ENCODE measurements at places on chromosomes 4 and X.

GRCh38 chr4:182880387-182881356 is 36.5 kb downstream of the DCTD start:
- DNase-seq = peak; percentile 73

- DNase-seq = no peak
These were observed 106.0 kb downstream of the ADRA2C start for GRCh38 chr4:3871881-3872833.

DNA sequence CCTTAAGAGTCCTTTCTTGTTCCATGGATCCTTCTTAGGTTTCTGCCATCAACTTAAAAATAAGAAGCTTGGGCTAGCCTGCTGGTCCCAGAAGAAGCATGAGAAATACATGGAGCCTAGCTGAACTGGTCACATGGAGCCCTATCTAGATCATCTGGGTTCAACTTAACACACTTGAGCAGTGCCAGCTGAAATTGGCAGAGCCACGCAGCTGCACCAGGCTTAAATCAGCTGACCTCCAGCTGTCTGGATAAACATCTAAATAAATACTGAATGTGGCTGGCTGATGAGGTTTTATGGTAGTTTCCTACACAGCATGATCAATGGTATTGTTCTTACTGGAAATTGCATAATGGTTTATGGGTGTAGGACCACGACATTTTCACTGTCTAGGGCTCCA is 598.4 kb upstream of the FAM241A start:
- no peak for DNase-seq

- DNase-seq = no peak
These were observed 62.0 kb upstream of the TLR2 start for GRCh38 chr4:153622093-153622492.

DNA sequence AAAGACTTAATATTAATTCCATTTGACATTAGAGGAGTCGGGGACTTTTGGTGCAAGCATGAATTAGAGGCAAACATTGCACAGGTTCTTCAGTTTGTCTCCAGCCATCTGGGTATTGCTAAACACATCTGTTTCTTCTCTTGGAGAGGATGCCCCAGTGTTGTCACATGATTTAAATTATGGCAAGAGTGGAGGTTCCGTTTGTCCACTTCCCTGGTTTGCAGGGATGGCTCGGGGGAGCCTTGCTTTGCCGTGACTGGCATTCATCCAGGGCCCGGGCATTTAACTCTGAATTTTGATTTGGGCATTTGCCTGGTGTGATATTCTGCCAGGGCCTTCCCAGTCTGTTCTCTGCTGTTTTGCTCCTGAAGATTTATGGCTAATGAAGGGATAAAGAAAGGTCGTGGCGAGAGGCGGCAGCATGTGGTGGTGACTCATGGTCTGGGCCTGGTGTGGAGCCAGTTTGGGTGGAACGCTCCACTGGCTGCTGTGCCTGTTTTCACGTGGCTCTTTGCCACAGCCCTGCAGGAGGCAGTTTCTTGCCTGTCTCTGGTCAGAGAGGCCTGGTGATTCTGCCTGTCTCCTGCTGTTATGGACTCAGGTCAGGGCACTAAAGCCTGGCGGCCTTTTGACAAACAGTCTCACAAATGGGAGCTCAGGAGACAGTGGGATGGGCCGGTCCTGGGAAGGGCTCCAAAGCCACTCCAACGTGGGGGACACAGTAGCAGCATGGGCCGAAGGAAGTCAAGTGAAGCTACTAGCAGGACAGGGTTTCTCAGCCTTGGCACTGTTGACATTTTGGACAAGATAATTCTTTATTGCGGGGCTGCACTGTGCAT is 99.4 kb upstream of the PGRMC2 start:
- DNase-seq = peak; percentile 88

DNA sequence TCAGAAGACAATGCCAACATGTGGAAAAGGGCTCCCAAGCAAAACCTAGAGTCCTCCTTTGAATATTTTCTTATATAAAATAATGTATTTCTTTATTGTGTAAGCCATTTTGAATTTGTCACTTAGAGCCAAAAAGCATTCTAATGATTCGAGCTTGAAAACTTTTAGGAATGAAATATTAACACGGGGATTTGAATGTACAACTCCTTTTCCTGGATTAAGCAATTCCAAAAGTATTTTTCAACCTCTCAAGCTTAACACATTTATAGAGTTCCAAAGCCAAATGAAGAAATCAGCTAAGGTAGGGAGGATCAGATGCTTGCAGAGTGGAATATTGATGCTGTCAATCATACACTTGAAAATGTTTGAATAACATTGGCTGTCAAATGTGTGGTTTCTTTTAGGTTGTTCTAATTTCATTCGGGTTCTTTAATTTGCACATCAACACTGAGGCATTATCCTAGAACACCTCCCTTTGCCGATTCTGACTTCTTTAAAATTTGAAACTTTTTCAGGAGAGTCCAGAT is 67.2 kb upstream of the ETNPPL start:
- no peak for DNase-seq

DNA sequence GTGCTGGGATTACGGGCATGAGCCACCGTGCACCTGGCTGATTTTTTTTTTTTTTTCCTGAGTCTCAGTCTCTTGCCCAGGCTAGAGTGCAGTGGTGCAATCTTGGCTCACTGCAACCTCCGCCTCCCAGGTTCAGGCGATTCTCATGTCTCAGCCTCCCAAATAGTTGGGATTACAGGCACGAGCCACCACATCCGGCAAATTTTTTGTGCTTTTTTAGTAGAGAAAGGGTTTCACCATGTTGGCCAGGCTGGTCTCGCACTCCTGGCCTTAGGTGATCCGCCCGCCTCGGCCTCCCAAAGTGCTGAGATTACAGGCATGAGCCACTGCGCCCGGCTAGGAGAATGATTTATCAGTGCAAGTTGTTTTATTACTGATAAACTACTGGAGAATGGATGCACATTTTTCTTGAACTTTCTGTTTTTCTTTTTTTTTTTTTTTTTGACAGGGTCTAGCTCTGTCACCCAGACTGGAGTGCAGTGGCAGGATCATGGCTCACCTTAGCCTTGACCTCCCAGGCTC is 39.7 kb upstream of the DHRSX start:
- DNase-seq = no peak

- DNase-seq = peak; percentile 44
These were observed at the start of gene ATOH1 for GRCh38 chr4:93828332-93828994. Gene ATOH1, plus strand, starts transcription at chr4:93828753. Its CDS starts 174 bp downstream, at chr4:93828927.

DNA sequence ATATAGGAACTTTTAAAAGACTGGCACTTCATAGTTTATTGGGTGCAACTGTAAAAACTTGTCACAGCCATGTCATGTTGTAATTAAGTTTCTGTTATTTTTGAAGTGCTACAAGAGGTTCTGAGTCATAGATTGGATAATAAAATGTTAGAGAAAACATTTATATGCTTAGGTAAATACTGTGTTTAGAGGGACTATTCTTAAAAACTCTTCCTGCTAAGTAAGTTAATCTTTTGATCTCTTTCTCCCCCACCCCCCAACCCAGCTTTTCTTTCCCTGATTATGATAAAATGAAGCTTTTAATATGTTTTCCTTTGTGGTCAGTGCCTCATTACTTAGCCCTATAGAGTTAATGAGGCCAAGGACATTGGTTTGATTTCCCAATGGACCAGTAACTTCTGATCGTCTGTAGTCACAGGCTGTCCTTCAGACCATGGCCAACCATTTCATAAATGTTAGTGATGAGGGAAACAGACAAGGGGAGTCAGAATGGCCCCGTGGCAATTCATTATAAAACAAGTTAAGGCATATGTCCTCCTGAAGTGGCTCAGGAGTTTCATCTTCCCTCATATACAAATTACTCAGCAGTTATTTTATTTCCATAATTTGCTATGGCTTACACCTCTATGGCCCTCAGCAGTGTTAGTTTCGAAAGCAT is 3.9 kb upstream of the PDLIM5 start:
- no peak for DNase-seq

DNA sequence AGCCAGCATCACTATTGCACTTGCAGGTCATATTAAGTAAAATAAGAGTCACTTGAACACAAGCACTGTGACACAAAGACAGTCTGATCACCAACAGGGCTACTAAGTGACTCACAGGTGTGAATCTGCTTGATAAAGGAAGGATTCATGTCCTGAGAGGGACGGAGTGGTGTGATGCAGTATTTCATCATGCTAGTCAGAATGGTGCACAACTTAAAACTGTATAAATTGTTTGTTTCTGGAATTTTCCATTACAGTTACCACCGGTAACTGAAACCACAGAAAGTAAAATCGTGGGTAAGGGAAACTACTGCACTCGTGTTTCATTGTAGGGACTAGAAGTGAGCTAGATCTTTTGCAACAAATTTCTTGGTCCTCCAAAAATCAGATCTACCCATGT is 109.7 kb downstream of the ELOVL6 start:
- DNase-seq = no peak

- peak; percentile 79 for DNase-seq
These were observed 69.8 kb downstream of the GAB1 start for GRCh38 chr4:143406523-143406922.

DNA sequence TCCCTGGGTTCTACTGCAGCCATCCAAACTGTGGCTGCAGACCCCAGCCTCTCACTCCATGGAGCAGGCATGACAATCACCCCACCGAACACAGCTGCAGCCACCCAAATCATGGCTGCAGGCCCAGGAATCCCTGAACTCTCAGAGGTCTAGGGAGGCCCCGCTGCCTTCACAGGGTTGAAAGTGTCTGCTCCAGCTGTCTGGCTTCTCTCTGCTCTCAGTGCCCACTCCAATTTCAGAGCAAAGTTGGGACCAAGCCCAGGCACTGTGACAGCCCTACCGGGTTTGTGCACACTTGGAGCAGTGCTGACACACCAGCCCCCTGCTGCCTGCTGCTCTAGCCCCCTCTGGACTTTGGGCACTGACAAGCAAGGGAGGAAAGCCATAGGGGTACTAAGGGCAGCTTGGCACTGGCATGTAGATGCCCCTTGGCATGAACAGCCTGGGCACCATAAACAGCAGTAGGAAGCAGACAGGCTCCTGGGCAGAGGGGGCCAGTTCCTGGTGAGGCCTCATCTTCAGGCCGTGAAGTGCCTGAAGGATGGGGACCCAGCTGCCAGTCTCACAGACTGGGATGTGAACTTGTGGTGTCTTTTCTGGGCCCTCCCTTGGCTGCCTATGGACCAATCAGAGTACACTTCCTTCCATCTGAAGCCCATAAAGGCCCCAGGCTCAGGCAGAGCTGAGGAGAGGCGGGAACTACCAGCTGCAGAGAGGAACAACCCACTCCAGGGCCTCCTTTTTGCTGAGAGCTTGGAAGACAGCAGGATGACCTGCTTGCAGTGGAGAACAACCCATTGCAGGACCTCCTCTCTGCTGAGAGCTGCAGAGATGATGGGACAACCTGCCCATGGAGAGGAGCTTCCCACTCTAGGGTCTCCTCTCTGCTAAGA is 68.8 kb downstream of the TECRL start:
- peak; percentile 57 for DNase-seq

DNA sequence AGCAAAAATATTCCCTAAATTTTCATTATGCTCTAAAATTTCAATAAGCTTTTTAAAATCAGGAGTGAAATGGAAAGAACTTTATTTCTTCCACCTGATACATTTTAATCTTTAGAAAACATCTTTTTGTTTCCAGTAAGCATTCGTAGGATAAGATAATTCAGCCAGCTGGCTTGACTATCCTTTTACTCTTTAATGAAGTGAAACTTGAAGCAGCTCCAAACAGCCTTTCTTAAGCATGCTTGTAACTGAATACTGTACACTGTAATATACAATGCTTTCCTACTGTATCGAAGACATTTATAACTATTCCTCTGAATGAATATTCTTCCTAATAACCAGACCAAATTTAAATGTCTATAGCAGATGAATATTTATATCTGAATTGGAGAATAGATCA is 98.8 kb downstream of the KLHL4 start:
- no peak for DNase-seq

GRCh38 chrX:104295636-104296035 is 40.9 kb upstream of the ESX1 start:
- DNase-seq = no peak

DNA sequence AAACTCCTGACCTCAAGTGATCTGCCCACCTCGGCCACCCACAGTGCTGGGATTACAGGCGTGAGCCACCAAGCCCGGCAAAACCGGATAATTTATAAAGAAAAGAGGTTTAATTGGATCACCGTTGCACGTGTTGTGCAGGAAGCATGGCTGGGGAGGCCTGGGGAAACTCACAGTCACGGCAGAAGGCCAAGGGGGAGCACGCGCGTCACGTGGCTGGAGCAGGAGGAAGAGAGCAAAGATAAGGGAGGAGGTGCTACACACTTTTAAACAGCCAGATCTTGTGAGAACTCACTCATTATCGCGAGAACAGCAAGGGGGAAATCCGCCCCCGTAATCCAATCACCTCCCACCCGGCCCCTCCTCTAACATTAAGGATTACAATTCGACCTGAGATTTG is 177.9 kb upstream of the TENM3 start:
- DNase-seq = no peak

DNA sequence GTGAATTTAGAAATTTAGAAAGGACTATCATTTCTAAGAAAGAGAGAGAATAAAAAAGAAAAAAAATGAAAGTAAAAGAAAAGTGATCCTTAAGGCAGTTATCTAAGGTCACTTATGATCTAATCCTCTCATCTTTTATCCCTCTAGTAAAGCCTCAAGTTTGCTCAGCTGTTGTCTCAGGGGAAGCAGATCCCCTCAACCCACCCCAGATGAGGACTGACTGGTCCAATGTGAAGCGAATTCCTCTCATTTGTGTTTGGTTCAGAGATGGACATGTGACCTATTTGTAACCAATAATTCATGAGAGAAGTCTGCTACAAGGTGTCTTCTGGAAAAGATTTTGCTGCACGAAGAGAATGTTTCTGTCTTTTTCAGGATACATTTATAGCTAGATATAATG is 1591.3 kb downstream of the ADGRL3 start:
- DNase-seq = no peak

GRCh38 chr4:188779581-188779980 is 640.3 kb downstream of the TRIML1 start:
- DNase-seq = no peak

DNA sequence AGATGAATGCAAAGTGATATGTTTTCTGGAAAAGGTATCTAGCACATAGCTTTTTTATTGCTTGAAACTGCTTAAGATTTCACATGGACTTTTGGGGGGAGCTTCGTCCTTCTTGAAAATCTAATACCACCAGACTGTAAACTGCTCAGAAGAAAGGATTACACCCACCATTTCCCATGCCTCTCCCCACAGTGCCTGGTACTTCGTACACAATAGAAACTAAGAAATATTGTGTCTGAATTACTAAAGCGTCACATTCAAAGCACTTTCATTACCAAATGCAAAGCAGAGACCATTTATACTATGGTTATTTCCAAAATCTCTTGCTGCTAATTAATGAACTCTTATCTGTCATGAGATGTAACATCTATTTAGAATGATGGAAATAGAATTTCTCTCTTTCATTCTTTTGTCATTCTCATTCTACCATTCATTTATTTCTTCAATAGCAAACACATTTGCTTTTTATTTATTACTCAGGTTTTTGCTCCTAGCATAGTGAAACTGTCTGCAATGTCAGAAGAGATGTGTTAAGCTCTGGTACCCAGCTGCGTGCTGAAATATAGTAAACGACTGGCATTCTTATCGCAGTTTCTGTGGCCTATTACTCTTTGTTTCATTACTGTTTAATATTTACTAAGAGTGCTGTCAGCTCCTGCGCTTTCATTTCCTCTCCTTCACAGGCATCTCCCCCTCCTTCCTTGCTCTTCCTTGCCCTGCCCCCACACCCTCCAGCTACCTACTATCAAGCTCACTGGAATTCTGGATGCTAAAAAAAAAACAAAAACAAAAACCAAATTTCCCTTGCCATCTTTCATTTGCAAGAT is 51.4 kb upstream of the RAPGEF2 start:
- DNase-seq = no peak

- DNase-seq = no peak
These were observed 16.6 kb downstream of the JAKMIP1 start for GRCh38 chr4:6183740-6184139.
